ENCODE measurements at places on chromosomes 11 and 22.

- H3K4me3 ChIP-seq = no peak overlapping the region
- no peak overlapping the region for H3K27ac ChIP-seq
- DNase-seq = no peak
- no peaks in the 10 kb centered on the region for H3K27me3 ChIP-seq
- H3K4me1 ChIP-seq = no peaks in the 10 kb centered on the region
Measured at GRCh38 chr11:94279996-94280395, 24.4 kb upstream of the IZUMO1R start.

- no peak overlapping the region for H3K27ac ChIP-seq
- H3K27me3 ChIP-seq = peaks cover 7% of the 10 kb centered on the region
- no peaks in the 10 kb centered on the region for H3K36me3 ChIP-seq
- H3K4me3 ChIP-seq = no peak overlapping the region
Measured at GRCh38 chr22:30481711-30482110, 9.9 kb upstream of the SEC14L3 start.

GRCh38 chr11:17014833-17015626 is 816 bp upstream of the PLEKHA7 start:
- H3K27ac ChIP-seq = no peak overlapping the region
- peak; percentile 15 for DNase-seq
- H3K4me1 ChIP-seq = peaks cover 20% of the 10 kb centered on the region
- no peaks in the 10 kb centered on the region for H3K36me3 ChIP-seq

DNA sequence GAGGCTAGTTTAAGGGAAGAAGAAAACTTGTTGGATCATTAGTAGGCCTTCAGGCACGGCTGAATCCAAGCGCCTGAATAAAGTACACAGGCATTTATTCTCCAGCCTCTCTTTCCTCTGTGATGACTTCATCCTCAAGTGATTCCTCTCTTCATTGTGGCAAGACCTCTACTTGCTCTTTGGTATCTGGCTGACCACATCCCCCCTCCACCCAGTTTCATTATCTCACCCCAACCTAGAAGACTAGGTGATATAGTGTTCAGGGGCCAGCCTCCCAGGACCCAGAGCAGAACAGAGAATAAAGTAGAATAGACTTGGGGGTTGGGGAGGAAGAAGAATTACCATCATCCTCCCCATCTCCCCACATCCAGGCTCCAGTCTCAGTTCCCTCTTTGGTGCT is 189.3 kb downstream of the MIAT start:
- DNase-seq = no peak
- H3K4me1 ChIP-seq = peaks cover 10% of the 10 kb centered on the region
- no peak overlapping the region for H3K27ac ChIP-seq
- no peak overlapping the region for H3K4me3 ChIP-seq
- H3K27me3 ChIP-seq = peaks cover 4% of the 10 kb centered on the region
